Neural crest cell (in vitro differentiated cells): ENCODE measurements at places on chromosomes 1 and 21.

DNA sequence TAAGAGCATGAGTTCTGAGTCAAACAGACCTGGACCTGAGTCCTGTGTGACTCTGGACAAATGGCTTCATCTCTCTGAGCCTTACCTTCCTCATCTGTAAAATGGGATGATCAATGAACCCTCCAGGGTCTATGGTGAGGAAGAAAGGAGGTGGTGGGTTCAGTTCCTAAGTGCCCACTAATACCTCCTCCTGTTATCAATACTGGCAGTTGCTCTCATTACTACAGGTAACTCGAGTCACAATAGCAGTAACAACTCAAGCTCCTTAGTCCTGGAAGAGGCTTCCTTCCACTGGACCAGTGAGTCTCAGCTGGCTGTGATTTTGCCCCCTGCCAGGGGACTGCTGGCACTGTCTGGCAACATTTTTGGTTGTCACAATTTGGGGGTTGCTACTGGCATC lies 2.6 kb downstream of the PADI2 start:
- DNase-seq: no peak

GRCh38 chr1:86573763-86574484 lies 27.0 kb downstream of the CLCA4 start:
- no peak for DNase-seq

DNA sequence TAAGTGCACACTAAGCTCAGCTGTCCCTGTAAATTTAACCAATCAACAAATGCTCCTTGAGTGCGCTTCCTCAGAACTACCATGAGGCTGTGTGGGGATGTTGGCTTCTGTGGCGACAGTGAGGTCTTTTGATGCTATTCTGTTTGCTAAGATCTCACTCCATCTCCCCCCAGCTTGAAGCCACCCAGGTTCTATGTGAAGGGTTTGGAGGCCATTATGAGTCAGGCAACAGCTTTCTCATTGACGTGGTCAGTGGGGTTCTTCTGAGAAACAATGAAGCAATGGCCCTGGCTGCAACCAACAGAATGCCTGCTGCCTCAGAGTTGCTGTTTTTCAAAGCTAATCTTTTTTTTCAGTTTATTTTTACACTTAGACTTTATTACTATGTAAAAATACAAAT lies 205.5 kb downstream of the PTBP2 start:
- DNase-seq: no peak

GRCh38 chr1:93771843-93772242 lies 90.2 kb upstream of the BCAR3 start:
- no peak for DNase-seq

GRCh38 chr1:3133686-3134085 lies 64.7 kb downstream of the PRDM16 start:
- DNase-seq: no peak
